ENCODE measurements at places on chromosomes 4 and X. TPM values are rescaled to one million over a fixed set of nuclear protein-coding genes. Genes with fewer than 3 reads are reported as not detected.

- DNase-seq = no peak
These were observed 7.6 kb upstream of the HTRA3 start for GRCh38 chr4:8261851-8262535.

DNA sequence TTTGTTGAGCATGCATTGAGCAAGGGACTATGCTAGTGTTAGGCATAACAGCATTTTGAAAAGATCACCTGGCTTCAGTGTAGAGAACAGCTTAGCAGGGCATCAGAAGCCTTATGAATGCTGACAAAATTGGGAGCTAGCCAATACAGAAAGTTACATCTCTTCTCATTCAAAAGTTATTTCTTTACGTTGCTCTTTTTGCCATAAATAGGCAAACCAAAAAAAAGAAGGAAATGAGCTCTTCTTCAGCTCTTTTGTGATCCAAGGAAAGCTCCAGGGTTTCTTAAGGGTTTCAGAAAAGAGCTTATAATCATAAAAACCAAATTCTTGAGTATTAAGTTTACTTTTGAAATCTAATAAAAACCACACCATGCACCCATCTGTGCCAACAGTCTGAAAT is 35.2 kb upstream of the LNX1 start:
- DNase-seq = no peak

The GPR82 gene
- total RNA-seq = 0.37 TPM

- DNase-seq = no peak
These were observed 18.6 kb upstream of the SCML1 start for GRCh38 chrX:17718649-17719165.

DNA sequence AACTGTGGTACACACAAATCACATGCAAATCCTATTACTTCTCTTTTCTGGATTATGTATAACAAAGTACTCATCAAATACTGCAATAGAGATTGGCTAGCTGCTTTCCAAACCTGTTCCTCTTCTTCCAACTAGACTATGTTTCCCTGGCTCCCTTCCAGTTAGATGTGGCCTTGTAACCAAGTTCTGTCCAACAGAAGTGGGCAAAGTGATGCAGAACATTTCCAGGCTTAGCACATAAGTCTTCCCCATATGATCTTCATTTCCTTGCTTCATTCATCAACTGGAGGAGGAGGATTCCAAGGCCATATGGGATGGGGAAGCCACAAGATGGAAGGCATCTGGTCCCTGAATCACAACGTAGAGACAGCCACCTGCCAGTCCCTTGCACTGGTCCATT is 8.0 kb downstream of the SLC9A7 start:
- no peak for DNase-seq

DNA sequence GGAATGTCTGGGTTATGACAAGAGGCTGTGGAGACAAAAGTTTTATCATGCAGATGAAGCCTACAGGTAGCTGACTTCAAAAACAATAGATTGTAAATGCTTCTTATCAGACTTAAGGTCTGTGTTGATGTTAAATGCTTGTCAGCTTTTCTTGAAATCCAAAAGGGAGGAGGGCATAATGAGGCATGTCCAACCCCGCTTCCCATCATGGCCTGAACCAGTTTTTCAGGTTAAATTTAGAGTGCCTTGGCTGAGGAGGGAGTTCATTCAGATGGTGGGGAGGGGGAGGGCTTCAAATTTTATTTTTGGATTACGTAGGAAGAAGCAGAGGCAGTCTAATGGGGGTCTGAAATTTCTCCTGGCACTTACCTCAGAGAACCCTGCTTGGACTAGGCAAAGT is 207.7 kb upstream of the HDX start:
- no peak for DNase-seq

The CSAG2 gene
- not detected for total RNA-seq

DNA sequence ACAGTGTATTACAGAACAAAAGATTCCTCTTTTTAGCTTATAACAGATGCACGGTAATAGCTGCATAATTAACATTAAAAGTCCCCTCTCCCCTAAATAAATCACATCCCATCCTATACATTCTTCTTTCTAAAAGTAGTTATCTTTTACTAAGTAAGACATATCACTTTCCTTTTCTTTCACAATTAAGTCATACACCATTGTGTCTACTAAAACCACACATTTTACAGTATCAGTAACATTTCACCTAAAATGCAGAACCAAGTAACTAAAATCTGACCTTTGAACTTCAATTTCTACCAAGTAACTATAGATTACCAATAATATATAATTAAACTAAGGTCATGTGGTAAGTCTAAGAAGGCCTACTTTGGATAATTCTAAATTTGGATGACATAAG is 14.2 kb downstream of the DHX15 start:
- DNase-seq = no peak

- DNase-seq = no peak
These were observed 11.9 kb upstream of the HMGB2 start for GRCh38 chr4:173346074-173346473.

GRCh38 chr4:163048447-163048846 is 118.2 kb downstream of the NAF1 start:
- DNase-seq = no peak

The DMD gene
- total RNA-seq = 132 TPM

The GAGE10 gene
- total RNA-seq = not detected

Measured in posterior vena cava (tissue), 2 donors.